Jurkat, Clone E6-1 (cell line): ENCODE measurements at places on chromosomes 4 and X.

GRCh38 chrX:12383196-12383595, 244.9 kb downstream of the FRMPD4 start:
- DNase-seq: no peak

GRCh38 chrX:132294192-132294591, 74.9 kb upstream of the RAP2C start:
- no peak for DNase-seq

GRCh38 chrX:46803140-46803539, 33.7 kb upstream of the RP2 start:
- DNase-seq: no peak

GRCh38 chr4:83150653-83151330, 36.3 kb upstream of the PLAC8 start:
- DNase-seq: no peak

DNA sequence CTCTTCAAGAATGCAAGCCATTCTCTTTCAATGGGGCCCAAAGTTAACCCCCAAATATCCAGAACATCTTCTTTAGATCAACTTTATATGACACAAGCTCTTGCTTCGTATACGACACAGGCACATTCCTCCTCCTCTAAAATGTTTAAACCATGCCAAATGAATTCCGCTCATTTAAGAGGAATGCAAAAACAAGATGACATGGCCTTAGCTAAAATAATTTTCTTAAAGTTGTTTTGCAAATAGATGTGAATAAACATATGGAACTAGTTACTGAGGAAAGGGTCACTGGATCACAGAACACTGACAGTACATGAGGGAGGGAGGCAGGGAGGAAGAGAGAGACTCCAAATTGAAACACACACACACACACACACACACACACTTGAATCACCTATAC, 97.4 kb downstream of the RASL11B start:
- DNase-seq: no peak

DNA sequence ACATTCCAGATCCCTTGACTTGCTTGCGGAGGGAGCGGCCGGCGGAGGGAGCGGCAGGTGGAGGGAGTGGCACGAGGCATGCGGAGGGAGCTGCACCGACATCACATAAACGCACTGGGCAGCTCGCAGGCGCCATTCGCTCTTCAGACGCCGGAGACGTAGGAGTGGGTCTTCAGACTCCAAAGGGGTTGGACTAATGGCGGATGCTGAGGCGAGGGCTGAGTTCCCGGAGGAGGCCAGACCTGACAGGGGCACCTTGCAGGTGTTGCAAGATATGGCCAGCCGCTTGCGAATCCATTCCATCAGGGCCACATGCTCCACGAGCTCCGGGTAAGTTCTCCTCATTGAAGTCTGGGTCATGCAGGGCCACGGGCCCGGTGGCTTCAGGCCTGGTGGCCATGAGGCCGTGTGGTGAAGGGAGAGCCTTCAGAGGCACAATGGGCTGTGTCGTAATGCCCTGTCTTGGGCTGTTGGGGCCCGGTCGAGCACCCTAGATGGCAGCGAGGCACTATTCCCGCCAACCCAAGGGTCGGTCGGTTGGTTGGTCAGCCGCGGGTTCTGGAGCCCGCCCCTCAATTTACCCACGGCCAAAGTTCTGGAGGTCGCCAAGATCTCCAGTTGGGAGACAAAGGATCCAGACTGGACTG, at the start of gene TKTL1:
Gene TKTL1 (plus strand): TSS at position 132 of the 647 bp plus-strand sequence. CDS start 65 bp downstream, at position 197.
- DNase-seq: no peak

- no peak for DNase-seq
Observed at GRCh38 chr4:72768364-72768763, 199.3 kb upstream of the ADAMTS3 start.

GRCh38 chr4:36111172-36111571, 133.1 kb downstream of the ARAP2 start:
- DNase-seq: peak; percentile 15

- DNase-seq: no peak
Observed at GRCh38 chrX:13476384-13476783, 93.0 kb upstream of the EGFL6 start.

DNA sequence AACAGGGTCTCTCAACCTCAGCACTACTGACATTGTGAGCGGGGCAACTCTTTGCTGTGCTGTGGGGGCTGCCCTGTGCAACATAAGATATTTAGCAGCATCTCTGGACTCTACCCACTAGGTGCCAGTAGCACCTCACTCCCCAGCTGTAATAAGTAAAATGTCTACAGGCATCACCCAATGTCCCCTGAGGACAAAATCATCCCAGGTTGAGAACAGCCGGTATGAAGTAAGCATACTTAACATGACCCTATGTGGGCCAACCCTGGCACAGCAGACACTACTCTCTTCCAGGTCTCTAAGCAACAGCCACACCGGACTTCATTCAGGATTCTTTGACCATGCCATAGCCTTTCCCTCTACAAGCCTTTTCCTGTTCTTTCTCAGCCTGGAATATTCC, 10.5 kb upstream of the MGST2 start:
- no peak for DNase-seq

- no peak for DNase-seq
Observed at GRCh38 chr4:85565761-85566480, 91.0 kb downstream of the ARHGAP24 start.

DNA sequence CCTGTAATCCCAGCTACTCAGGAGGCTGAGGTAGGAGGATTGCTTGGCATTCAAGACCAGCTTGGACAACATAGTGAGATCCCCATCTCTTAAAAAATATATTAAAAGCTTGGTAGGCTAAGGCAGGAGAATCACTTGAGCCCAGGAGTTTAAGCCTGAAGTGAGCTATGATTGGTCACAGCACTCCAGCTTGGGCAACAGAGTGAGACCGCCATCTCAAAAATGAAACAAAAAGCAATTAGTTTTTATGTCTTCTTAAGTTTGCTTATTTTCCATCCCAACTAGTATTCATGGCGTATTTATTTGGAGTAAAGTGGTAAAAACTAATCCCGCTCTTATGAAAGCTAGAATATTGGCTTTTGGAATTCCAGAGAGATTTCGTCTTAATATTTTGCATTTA, 25.4 kb upstream of the PDE5A start:
- no peak for DNase-seq

DNA sequence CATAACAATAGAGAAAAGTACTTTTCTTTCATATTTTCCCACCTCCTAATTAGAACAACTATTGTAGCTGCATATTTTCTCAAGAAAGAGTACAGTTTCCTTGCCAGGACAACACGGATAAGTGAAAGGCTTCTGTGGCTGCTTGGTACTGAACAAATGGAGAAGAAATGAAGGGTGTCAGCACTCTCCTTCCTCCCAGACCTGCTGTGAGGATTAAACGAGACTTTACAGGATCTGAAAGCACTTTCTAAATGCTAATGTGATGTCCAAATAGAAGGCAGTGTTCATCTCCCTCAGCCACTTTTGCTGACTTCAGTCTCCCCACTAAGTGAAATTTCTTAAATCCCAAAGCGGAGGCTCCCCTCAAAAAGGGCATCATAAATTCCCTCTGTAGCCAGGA, 13.9 kb downstream of the NIPAL1 start:
- DNase-seq: no peak

GRCh38 chrX:70134116-70134477, 850 bp downstream of the IGBP1 start:
- DNase-seq: peak; percentile 1

GRCh38 chr4:14267373-14268060, 640.0 kb upstream of the BOD1L1 start:
- no peak for DNase-seq

DNA sequence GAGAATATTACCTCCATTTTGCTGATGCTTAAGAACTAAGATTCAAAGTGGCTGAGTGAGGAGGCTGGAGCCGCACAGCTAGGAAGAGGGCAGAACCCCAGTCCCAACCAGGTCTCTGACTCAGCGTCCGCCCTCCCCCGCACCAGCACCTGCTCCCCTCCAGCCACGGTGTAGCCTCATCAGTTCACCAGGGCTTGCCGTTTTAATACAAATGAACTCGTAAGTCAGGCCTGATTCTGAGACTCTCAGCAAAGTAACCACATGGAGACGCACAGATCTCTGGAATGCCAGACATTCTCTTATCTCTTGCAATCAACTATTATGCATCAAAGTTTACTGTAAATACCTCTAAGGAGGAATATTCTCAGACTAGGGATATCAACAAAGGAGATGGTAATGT, 52.4 kb downstream of the ENPP6 start:
- no peak for DNase-seq

DNA sequence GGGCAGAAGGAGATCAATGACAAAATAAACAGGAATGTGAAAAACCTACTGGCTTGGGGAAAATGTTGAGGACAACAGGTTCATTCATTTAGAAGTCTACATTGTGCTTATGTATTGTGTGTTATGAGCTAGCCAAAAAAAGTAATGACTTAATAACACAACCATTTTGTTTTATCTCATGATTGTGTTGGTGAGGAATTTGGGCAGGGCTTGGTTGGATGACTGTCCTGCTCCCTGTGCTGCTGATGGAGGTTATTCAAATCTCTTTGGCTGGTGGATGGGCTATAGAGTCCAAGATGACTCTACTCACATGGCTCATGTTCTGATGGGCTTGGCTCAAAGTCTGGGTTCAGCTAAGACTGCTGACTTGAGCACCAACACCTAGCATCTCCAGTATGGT, 116.3 kb downstream of the HS3ST1 start:
- no peak for DNase-seq

GRCh38 chrX:153983321-153983801, 10.8 kb downstream of the TMEM187 start:
- DNase-seq: no peak

- no peak for DNase-seq
Observed at GRCh38 chr4:26723216-26723615, 137.4 kb upstream of the STIM2 start.

- DNase-seq: no peak
Observed at GRCh38 chrX:118872102-118872566, 48.5 kb downstream of the ZCCHC12 start.

GRCh38 chrX:2220829-2221567, 279.8 kb downstream of the DHRSX start:
- no peak for DNase-seq

DNA sequence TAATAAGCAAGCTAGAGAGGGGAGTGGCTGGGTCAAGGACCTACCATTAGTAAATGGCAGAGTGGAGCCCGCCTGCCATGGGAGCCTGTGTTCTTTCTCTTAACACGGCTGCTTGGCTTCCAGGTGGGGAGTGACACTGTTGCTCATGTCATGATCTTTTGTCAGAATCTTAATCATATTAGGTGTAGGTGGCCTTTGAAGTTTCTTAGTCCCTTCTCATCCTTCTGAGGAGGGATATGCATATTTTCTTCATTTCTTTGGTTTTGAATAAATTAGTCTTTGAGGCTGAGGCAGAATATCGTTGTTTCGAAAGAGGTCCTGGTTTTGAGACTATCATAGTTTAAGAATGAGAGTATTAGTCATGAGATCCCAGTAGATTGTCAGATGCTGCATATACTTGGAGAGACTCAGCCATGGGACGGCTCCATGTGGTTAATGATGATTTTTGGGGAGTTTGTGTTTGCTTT, 28.9 kb downstream of the SNX25 start:
- no peak for DNase-seq

DNA sequence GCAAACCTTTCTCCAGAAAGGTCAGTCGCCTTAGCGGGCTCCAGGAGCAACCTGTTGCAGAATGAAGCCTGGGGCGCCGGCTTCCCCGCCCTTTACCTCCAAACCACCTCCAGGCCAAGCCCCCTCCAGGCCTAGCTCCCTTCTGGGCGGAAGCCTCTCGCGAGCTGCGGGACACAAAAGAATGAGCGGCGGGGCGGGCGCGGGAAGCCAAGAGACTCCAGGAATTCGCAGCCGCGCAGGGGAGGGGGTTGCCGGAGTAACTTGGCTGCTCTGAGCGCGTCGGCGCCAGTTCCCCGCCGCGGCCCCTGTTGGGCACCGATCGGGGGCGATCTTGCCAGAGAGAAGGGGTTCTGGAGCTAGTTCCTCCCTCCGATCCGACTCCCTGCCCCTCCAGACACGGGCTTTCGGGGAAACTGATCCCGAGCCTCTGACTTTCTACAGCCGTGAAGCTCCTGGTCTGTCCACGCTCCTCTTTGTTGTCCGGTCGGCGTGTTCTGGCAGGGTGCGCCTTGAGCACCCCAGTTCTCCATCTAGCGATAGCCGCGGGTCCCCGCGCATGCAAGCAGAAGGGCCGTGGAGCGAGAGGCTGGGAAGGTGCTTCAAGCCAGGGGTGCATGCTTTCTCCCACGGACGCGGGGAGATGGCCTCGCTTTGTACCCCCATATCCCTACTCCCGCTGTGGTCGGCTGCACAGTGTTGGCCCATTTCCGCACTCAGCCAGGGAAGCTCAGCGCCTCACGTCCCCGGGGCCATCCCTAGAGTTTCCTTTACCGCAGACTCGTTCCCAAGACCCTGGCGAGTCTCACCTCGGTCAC, 1.2 kb downstream of the PROM1 start:
- no peak for DNase-seq

DNA sequence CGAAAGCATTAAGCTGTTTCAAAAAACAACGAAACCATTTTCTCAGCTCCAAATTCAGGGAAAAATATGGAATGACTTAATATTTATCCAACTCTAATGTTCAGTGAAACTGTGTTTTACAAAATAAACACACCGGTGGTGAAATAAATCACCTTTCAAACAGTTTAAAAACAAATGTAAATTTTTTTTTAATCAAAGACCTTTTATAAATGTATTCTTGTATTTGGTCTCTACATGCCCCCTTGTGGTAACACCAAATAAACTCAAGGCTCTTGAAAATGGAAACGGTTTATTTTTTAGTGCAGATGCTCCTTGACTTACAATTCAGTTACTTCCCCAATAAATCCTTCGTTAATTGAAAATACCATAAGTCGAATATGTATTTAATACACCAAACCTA, 45.8 kb upstream of the ITM2A start:
- DNase-seq: peak; percentile 60

GRCh38 chr4:36551697-36552214, 270.3 kb downstream of the DTHD1 start:
- peak; percentile 43 for DNase-seq

DNA sequence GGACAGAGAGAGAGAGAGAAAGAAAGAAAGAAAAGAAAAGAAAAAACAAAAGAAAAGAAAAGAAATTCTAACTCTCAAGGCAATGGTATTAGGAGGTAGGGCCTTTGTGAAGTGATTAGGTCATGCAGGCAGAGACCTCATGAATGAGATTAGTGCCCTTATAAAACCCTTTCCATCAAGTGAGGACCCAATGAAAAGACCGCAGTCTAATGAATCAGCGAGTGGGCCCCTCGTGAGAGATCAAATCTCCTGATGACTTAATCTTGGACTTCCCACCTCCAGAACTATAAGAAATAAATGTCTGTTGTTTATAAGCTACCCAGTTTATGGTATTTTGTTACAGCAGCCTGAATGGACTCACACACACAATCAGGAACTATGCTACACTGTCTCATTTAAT, 16.9 kb downstream of the AASDH start:
- DNase-seq: no peak
